ENCODE measurements at places on chromosomes 2 and 18.

GRCh38 chr2:226800941-226801784, 1.5 kb upstream of the IRS1 start:
- no peak for DNase-seq

DNA sequence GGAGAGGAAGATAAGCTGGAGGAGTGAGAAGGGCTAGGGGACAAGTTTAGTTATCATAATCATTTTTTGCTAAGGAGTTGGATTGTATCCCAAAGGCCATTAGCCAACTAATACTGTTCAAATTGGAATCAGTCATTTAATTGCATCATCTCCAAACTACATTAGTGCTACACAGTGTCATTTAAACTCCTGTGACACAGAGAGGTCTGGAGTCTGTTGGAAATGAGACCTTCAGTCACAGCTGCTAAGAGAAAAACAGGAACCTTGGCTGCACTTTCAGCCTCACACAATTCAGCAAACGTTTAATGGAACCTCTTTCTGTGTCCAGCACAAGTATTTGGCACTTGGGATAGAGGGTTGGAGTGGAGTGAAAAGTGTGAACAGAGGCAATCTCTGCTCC, 175.5 kb upstream of the MGAT5 start:
- DNase-seq: no peak

DNA sequence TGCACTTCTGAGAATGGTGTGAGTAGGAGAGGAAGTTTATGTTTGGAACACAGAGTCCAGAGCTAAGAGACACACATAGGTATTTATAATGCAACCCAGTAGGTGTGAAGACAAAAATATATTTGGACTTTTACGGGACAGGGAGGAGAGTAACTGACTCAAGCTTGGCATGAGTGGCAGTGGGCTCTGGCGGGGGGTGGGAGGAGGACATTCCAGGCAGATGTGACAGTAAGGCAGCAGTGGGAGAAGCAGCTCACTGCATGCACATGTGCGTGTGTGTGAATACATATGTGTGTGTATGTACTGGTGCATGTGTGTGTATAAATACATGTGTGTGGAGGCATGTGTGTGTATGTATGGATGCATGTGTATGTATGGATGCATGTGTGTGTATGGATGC, 51.4 kb downstream of the DCDC2C start:
- no peak for DNase-seq

DNA sequence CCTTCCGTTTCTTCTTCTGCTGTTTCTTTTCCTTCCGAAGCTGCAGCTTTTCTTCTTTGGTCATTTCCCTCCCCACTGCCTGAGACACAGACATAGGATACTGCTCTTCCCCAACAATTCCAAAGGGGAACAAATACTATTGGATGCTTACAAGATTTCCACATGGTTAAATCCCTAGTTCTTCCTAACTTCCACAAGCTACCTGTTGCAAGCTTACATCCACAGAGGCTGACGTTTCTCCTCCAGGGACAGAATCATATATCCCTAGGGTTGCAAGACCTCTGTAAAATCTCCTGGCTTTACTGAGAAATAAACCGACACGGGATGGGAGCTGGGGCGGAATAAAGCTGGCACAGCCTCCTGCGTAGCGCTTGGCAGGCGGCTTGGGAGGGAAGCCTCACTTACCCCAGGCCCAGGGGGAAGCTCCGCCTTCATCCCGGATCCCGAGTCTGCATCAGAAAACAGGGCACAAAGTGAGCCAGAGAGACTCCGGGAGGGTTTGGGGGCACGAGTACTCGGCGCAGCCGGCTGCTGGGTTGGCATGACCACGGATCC, 590 bp downstream of the EIF2B4 start:
- no peak for DNase-seq

GRCh38 chr2:157231476-157231875, 26.0 kb upstream of the GALNT5 start:
- DNase-seq: no peak

DNA sequence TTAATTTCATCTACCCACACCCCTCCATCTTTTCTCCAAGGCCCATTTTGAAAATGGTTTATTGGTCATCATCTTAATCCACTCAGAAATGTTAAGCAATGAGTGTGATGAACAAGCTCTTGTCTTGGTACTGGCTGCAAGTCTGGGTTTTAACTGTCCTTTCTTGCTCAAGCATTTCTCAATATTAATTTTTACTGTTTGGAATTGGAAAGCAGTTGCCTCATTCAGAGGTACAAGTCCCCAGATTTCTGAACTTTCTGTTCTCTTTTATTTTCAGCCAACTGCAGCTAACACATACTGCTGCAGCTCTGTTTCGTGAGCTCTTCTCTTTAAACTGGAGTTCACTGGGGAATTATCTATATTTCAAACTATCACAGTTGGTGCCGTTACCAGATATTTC, 99.4 kb upstream of the TEX51 start:
- no peak for DNase-seq

DNA sequence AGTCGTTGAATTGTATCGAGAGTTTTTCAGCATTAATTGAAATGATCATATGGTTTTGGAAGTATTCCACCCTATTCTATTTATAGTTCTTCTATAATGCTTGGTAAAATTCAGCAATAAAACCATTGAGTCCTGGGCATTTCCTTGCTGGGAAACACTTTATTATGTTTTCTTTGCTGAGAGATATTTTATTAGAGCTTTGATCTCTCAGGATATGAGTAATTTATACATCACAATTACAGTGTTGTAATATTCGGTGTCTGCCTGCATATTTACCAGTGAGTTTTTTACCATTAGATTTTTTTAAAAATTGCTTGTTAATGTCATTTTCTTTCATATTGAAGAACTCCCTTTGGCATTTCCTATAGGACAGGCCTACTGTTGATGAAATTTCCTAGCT, 402.7 kb upstream of the FSIP2 start:
- DNase-seq: no peak

- DNase-seq: no peak
Measured at GRCh38 chr18:13514558-13514957, 211.8 kb downstream of the FAM210A start.

DNA sequence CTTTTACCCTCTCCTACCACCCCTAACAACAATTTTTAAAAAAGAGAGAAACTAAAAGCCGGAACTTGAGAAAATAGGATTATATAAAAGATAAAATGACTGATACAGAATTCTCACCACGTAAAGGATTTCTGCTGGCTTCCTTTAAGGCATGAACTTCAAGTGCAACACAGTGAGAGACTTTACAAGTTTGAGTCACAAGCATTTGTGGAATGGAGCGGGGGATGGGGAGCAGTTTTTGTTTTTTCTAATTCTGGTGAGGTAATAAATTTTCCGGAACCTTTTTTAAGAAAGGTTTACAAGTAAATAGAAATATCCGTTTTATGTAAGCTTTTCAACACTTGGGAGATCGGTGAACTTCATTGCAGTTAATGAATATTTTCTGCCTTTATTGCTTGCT, 1.8 kb upstream of the CDH2 start:
- DNase-seq: no peak

GRCh38 chr2:69580486-69580885, 63.1 kb downstream of the AAK1 start:
- no peak for DNase-seq

DNA sequence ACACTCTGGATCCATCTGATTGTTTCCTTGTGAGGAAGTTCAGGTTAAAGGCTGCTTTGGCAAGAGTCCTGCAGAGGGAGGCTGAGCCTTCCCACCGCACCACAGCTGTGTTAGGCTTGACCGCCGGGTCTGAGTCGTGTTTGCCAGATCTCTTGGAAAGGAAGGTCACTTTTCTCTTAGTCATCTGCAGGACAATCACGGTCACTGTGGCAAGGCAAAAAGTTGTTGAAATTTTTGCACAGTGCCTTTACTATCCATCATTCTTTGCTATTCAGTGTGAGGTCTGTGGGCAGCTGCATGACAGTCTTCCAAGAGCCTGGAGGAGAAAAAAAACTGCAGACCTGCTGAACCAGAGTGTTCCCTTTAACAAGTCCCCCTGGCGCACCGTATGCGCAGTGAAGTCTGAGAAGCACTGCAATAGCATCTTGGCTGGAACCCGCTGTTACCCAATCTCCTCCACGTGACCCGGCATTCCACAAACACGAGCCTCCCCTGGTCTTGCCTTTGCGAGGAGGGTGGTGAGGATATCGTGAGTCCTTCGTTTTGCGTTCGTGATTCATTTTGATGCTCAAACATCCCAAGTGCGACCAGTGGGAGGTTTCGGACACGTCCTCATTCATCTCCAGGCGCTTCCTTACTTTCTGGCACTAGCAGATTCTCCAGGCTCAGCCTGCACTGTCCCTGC, 23.0 kb downstream of the BIN1 start:
- DNase-seq: peak; percentile 92

- no peak for DNase-seq
Measured at GRCh38 chr2:55225481-55226020, 6.5 kb downstream of the CLHC1 start.

- DNase-seq: no peak
Measured at GRCh38 chr2:139271149-139271548, 491.0 kb upstream of the NXPH2 start.

DNA sequence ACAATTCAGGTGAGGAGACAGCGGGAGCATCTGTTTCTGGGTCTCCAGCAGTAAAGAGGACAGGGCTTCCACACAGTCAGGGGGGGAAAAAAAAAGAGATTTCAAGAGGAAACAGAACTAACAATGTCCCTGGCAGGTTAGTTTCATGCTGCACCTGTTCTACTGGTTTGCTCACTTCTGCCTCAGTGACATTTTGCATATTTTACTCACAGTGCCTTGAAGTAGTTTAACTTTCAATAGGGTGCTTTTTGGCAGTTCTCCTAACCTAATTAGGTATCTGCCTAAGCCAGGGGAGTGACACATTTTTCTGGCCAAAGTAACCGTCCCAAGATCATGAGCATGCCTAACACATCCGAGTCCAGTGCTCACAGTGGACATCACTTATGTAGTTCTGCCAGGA, 109.0 kb upstream of the ALK start:
- no peak for DNase-seq

DNA sequence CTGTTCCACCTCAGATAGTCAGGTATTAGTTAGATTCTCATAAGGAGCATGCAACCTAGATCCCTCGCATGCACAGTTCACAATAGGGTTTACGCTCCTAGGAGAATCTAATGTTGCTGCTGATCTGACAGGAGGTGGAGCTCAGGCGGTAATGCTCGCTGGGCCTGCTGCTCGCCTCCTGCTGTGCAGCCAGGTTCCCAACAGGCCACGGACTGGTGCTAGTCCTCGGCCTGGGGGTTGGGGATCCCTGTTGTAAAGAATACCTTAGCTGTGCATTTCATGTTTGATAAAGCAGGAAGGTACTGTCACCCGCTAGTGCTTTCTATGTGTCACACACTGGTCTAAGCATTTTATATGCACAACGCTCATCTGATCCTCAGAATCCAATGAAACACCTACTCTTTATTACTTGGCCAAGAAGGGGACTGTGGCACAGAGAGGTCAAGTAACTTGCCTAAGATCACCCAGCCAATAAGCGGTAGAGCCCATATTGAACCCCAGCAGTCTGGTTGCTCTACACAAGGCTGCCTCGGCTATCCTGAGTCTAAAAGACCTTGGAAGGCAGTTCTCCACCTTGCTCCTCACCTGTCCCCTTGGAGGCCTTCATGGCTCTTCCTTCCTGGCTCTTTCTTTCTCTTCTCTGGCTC, 35.8 kb downstream of the SLC4A3 start:
- no peak for DNase-seq

- DNase-seq: peak; percentile 67
Measured at GRCh38 chr2:25700221-25700660, 26.9 kb upstream of the DTNB start.

Data from AG09309 (cell line).